ENCODE measurements at places on chromosomes 3 and 15.

- no peak for DNase-seq
Measured at GRCh38 chr3:172974969-172975368, 166.1 kb downstream of the SPATA16 start.

DNA sequence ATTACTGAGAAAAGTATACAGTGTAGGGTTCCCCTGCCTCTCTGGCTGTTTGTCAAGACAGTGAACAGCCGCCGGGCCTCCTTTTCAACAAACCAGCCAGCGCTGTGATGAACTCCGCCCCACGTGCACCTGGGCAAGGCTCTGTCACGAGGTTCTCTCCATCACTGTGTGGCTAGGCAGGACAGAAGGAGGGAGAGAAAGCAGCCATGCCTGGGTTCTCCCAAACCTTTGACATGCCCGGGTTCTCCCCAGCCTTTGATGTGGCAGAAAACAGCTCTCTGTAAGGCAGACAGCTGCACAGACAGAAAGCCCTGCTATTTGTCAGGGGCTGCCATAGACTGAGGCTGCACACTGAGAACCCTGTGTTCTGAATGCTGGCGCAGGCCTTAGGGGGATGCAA, 101.4 kb upstream of the TRPM1 start:
- DNase-seq: no peak

DNA sequence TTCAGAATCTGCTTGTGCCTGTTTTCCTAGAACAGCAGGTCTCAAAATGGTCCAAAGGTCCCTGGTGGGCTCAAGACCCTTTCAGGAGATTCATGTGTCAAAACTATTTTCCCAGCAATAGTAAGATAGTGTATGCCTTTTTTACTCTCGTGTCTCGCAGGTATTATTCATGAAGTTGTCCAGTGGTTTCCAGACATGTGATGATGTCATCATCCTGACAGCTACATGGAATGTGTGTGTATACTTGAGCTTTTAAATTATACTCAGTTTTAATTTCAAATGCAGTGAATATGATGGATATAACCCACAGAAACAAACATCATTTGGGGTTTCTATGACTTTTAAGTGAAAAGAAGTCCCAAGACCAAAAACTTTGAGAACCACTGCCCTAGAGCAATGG, 288.6 kb downstream of the NTRK3 start:
- DNase-seq: no peak

DNA sequence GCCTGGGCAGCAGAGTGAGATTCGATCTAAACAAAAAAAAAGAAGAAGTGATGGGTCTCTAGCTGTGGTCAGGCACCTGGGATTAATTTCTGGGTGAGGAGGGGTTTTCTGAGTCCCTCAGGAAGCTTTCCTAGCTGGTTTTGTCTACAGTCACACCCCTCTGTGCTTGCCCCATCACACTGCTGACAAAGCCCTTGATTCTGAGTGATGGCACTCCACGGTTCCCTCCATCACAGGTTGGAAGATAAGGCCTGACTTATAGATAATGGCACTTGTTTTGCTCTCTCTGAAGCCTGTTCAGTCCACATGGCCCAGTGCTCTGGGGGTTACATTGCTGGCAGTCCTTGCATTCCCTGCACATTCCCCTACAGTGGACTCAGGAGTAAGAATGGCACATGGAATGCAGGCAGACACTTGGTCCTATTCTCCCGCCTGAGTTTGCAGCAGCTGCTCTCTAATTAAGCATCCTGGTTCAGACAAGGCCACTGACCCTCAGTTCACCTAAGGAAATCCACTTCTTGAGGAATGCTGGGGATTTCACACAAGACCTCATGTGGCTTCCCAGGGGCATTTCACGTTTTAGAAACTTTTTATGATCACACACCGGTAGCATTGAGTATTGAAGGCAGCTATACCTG, 81.0 kb upstream of the NMNAT3 start:
- no peak for DNase-seq

- DNase-seq: no peak
Measured at GRCh38 chr3:2880218-2880756, 229.9 kb downstream of the IL5RA start.

DNA sequence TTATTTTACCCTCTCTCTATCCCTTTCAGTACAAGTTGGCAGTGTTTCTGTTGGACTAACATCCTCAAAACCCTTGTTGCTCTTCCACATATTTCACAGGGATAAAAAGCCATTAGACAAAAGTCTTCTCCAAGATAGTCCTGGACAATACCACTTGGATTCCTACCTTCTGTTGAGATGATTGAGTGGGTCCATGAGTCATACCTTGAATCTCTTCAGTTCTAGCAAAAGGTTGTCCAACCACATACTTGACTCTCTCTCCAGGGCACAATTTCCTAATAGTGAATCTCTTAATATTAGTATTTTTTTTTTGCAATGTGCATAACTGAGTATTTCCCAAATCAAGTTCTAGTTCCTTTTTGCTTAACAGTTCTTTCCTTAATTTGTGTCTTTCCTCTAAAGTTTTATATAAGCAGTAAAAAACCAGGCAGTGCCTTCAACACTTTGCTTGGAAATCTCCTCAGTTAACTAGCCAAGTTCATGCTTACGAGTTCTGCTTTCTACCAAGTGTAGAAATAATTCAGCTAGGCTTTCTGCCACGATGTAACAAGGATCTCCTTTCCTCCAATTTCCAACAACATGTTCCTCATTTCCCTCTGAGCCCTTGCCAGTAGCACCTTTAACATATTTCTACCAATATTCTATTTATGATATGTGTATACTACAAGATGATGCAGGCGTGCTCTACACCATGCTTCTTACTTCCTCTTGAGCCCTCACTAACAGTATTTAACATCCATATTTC, 68.3 kb upstream of the NEO1 start:
- DNase-seq: no peak

GRCh38 chr15:77641999-77642398, 9.3 kb upstream of the LINGO1 start:
- no peak for DNase-seq

DNA sequence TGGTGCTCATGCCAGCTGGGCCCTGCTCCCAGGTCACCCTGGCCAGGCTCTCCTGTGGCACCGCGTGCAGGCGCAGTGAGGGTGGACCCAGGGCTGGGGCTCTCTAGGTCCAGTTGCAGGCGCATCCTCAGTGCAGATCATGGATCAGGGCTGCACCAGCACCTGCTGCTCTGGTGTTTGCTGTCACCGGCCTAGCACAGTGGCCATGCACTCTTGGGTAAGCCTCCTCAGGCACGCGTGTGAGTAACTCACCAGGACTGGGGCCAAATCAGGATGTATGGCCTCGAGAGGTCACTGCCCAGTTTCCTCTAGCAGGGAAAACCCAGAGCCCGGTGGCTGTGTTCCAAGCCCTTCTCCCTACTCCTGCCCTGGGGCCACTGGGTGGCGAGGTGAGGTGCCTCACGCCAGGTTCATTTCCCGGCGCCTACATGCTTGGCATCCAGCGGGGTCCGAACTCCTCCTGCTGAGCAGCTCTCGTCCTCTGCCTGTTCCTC, 45.5 kb upstream of the SLC41A3 start:
- DNase-seq: no peak

GRCh38 chr3:156983559-156983958, 157.4 kb downstream of the LEKR1 start:
- DNase-seq: no peak

DNA sequence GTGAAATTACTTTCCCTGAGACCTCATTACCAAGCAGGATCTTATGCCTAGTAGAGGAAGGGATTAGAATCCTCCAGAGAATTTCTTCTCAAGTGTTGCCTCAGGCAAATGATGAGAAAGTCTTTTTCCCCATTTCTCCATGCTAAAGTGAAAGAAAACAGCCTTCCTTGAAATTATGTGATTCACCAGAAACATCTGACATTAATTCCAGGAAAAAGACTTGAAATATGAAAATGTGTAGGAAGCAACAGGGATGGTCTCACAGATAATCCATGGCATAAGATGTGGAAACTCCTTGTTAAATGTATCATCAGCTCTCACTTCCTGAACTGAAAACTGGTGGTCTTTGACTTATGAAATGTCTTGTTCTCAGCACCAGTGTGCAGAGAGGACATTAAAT, 17.9 kb upstream of the ABI3BP start:
- no peak for DNase-seq

Measured in activated CD4-positive, CD25-positive, alpha-beta regulatory T cell (primary cell).